ENCODE measurements at places on chromosomes 2 and 18.

GRCh38 chr2:3414133-3414860, 34.8 kb downstream of the TRAPPC12 start:
- no peak for DNase-seq
- H3K36me3 ChIP-seq: peaks cover 24% of the 10 kb centered on the region
- peaks cover 6% of the 10 kb centered on the region for H3K4me1 ChIP-seq

DNA sequence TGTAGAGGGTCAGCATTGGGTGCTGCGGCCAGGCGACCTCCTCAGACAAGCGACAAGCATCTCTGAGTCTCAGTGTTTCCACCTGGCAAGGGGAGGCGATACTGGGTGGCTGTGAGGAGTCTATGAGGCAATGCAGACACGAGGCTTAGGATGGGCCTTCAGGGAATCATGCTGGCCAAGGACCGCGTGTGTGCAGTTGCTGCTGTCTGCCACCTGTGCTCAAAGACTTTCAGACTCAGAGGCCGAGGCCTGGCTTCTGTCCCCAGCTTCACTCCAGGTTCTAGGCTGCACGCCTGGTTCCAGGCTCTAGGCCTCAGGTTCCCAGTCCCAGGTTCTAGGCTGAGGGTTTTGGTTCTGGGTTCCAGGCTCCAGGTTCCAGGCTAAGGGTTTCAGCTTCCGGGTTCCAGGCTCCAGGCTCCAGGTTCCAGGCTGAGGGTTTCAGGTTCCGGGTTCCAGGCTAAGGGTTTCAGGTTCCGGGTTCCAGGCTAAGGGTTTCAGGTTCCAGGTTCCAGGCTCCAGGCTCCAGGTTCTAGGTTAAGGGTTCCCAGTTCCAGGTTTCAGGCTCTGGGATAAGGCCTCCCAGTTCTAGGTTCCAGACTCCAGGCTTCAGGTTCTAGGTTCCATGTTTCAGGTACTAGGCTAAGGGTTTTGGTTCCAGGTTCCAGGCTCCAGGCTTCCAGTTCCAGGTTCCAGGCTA, 14.8 kb downstream of the LRRFIP1 start:
- no peaks in the 10 kb centered on the region for H3K36me3 ChIP-seq
- no peaks in the 10 kb centered on the region for H3K4me1 ChIP-seq
- H3K4me3 ChIP-seq: no peak overlapping the region
- no peaks in the 10 kb centered on the region for H3K27me3 ChIP-seq
- no peak for DNase-seq

DNA sequence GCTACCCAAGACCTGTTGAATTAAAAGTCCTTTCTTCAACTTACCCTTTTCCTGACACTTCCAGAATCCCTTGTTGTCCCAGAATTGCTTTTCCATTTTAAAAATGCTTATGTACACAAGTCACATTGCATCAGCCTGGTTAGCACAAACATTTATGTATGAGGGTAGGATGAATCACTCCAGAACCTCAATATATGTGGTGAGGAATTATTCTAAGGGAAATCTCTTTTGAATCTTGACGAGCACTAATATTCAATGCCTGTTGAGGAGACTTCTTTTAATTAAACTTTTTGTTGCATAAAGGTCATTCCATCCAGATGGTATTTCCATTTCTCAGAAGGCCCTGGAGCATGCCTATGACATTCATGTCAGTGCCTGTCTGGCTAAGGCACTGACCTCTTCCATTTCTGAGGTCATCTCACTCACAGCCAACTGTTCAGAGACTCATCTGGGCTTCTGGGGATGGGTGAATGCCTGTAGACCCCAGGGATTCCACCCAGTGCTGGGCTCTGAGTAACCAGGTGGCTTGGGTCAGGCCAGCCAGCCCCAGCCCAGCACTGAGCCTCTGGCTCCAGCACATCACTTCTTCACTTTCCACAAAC, 28.2 kb downstream of the ACMSD start:
- no peaks in the 10 kb centered on the region for H3K36me3 ChIP-seq
- H3K4me1 ChIP-seq: no peaks in the 10 kb centered on the region
- H3K27ac ChIP-seq: no peak overlapping the region
- DNase-seq: no peak
- H3K27me3 ChIP-seq: no peaks in the 10 kb centered on the region

- H3K27ac ChIP-seq: no peak overlapping the region
- no peak for DNase-seq
- no peak overlapping the region for H3K4me3 ChIP-seq
- H3K4me1 ChIP-seq: no peaks in the 10 kb centered on the region
- no peaks in the 10 kb centered on the region for H3K27me3 ChIP-seq
These were observed 629.7 kb upstream of the SETBP1 start for GRCh38 chr18:44051026-44051425.

- H3K36me3 ChIP-seq: no peaks in the 10 kb centered on the region
- no peak for DNase-seq
- no peaks in the 10 kb centered on the region for H3K27me3 ChIP-seq
- H3K4me1 ChIP-seq: no peaks in the 10 kb centered on the region
- H3K4me3 ChIP-seq: no peak overlapping the region
These were observed 1140.6 kb upstream of the LRRTM1 start for GRCh38 chr2:81445176-81445575.

DNA sequence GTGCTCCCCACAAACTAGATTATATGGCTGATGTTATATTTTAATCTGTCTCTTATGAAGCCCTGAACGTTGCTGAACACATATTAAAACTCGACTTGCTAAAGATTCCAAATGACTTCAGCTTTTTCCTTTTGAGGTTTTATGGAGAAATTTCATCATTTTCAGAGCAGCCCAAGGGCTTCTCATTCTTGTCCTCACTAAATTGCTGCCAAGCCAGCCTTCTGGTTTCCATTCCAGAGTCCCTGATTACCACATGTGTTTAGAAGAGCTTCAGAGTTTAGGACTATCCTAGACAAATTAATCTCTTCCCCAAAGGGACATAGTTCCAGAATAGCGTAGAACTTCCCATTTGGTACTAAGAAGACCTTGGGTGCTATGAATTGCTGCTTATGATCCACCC, 77.8 kb upstream of the CCDC195 start:
- peaks cover 70% of the 10 kb centered on the region for H3K36me3 ChIP-seq
- H3K27ac ChIP-seq: no peak overlapping the region
- H3K27me3 ChIP-seq: no peaks in the 10 kb centered on the region
- no peak for DNase-seq
- no peak overlapping the region for H3K4me3 ChIP-seq

GRCh38 chr2:64352292-64352691, 101.7 kb upstream of the LGALSL start:
- H3K27ac ChIP-seq: no peak overlapping the region
- DNase-seq: no peak
- H3K4me1 ChIP-seq: peaks cover 4% of the 10 kb centered on the region
- H3K27me3 ChIP-seq: peaks cover 14% of the 10 kb centered on the region
- H3K36me3 ChIP-seq: no peaks in the 10 kb centered on the region

DNA sequence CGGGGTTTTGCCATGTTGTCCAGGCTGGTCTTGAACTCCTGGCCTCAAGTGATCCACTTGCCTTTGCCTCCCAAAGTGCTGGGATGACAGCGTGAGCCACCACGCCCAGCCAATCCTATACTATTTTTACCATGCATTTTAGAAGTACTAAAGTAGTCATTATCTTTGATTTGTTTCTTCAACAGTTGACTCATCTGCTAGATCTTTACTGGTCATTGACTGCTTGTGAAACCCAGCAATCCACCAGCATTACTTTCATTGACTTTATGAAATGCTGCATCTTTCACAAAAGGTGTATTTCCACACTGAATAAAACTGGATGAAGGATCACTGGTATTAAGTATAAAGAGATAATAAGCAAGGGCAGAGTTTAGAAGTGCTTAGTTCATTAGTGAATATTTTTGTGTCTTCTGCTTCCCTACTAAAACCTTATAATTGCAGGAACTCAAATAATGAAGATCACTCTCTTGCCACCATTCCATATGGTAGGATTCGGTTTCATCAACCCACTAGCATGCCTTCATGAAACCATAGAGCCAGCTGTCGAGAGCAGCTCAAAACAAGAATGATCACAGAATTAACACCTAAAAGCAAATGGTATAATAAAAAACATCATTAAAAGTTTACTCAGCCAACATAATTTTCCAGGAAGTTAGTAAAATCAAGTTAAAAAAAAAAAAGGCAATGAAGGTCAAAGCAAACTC, 33.1 kb downstream of the IRS1 start:
- DNase-seq: no peak
- no peaks in the 10 kb centered on the region for H3K27me3 ChIP-seq
- peaks cover 2% of the 10 kb centered on the region for H3K36me3 ChIP-seq
- peaks cover 4% of the 10 kb centered on the region for H3K4me1 ChIP-seq
- H3K4me3 ChIP-seq: no peak overlapping the region

DNA sequence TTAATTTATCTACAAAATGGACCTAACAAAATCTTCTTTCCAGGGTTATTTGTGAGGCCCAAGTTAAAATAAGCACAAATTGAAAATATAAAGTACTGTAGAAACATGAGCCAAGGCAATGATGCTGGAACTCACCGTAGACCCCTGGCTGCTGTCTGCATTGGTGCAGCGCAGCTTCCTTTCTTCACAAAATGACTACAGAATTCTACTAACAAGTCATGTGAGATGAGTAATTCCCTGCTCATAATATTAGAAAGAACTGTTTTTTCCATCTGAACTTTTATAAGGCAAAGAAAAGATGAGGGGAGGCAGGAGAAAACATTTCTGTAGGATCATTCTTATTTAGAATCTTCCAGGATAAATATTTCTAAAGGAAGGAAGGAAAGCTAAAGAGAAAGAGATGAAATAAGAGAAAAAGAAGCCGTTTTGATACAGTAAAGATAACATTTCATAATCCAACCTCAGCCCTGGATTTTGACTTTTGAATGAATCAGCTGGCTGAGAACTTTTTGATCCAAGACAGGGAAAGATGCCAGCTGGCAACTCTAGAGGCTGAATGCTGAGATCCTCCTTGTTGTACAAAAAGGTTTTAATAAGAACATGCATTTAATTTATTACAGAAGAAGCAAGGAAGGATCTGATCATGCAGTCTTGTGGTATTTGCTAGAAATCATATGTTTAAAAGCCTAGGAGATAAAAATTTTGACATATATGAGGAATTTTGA, 183.9 kb upstream of the KLHL14 start:
- H3K27me3 ChIP-seq: no peaks in the 10 kb centered on the region
- H3K36me3 ChIP-seq: no peaks in the 10 kb centered on the region
- H3K4me1 ChIP-seq: no peaks in the 10 kb centered on the region
- H3K4me3 ChIP-seq: no peak overlapping the region
- no peak overlapping the region for H3K27ac ChIP-seq
- no peak for DNase-seq

GRCh38 chr18:70207181-70207580, 1.7 kb upstream of the RTTN start:
- DNase-seq: no peak
- no peak overlapping the region for H3K27ac ChIP-seq
- H3K4me1 ChIP-seq: peaks cover 23% of the 10 kb centered on the region
- H3K36me3 ChIP-seq: peaks cover 3% of the 10 kb centered on the region
- H3K4me3 ChIP-seq: no peak overlapping the region

DNA sequence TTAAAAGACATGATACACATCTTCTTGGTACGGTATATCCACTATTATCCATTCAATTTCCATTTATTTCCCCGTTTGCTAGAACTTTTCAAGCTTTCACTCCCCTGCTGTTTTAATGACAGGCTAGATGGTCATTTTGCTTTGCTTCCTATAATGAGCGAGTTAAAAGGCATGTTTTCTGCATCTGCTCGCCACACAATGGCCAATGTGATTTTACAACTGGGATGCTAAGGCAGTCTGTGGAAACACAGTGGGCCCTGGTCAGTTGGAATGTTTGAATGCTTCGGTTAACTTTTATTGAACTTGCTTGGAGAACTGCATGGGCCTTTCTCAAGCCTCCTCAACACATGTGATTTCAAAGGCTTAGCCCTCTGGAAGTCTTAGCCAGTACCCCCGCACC, 48.4 kb upstream of the TNP1 start:
- peaks cover 3% of the 10 kb centered on the region for H3K36me3 ChIP-seq
- DNase-seq: no peak

DNA sequence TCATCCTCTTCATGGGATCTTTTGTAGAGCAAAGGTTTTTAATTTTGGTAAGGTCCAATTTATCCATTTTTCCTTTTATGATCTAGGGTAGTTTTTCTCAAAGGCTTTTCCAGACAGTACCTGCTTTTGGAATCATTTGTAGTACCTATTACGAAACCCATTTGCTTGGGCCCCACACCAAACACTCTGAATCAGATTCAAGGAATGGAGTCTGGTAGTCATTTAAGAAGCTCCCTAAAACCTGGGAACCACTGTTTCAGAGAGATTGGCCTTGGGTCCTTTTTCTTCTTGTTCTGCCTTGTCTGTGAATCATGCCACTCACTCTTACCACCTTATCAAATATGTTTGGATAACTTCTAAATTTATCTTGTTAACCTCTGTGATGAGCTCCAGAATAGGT, 40.3 kb downstream of the OSBPL6 start:
- DNase-seq: no peak
- H3K4me3 ChIP-seq: no peak overlapping the region
- H3K36me3 ChIP-seq: no peaks in the 10 kb centered on the region
- H3K27me3 ChIP-seq: peaks cover 4% of the 10 kb centered on the region

DNA sequence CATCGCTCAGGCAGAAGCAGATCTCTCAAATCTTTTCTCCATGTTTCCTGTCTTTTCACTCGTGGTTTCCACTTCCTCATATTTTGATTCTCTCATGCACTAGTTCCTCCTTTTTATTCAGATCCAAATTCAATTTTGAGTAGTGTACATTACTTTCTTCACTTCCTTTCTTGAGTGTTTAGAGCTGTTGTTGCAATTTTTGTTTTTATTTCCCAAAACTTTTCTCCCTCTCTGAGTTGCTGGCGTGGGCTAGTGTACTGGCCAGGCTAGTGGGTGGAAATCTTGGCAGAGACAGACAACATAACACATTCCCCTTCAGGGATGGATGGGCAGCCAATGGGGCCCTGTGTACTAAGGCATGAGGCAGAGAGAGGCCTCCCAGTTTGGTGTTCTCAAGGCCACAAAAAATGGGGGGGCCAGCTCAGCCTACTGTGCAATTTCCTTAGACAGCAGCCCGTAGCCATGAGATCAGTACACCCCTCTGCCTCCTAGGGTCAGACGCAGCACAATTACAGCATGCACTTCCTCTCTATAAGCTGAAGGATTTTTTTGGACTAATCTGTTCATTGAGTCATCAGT, 145.1 kb upstream of the PID1 start:
- no peaks in the 10 kb centered on the region for H3K4me1 ChIP-seq
- peaks cover 5% of the 10 kb centered on the region for H3K27me3 ChIP-seq
- H3K36me3 ChIP-seq: no peaks in the 10 kb centered on the region
- no peak overlapping the region for H3K4me3 ChIP-seq
- no peak for DNase-seq

GRCh38 chr2:100293341-100294161, 28.8 kb downstream of the LONRF2 start:
- H3K27me3 ChIP-seq: peaks cover 12% of the 10 kb centered on the region
- H3K4me1 ChIP-seq: no peaks in the 10 kb centered on the region
- H3K4me3 ChIP-seq: no peak overlapping the region
- H3K36me3 ChIP-seq: no peaks in the 10 kb centered on the region
